ENCODE measurements at places on chromosomes 6 and 20.

GRCh38 chr20:21273755-21274386 lies 29.3 kb upstream of the XRN2 start:
- DNase-seq: no peak

DNA sequence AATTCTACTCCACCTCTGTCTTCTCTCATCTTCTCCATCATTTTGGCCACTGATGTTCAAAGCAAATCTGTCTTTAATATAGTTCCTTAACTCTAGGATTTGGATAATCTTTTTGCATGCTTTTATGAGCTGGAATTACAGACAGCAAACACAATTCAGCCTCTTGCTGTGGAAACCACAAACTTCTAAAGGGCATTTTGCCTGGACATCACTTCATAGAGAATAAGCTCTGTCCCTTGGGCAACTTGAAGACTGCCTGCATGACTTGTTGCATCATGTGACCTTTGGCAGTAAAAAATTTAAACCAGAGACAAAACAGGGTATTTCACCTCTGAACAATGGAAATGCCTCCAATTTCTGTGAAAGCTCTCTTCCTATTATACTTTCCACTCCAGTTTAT lies 74.1 kb upstream of the HDDC2 start:
- DNase-seq: no peak

GRCh38 chr6:102015431-102015830 lies 621.9 kb downstream of the GRIK2 start:
- no peak for DNase-seq

GRCh38 chr20:5045906-5046305 lies 44.6 kb upstream of the SLC23A2 start:
- no peak for DNase-seq

Data from B cell (primary cell).